Mononuclear cell (primary cell): ENCODE measurements at places on chromosomes 16 and 17. TPM values are rescaled to one million over a fixed set of nuclear protein-coding genes. Genes with fewer than 3 reads are reported as not detected.

The PRR35 gene
- 0.10 TPM for total RNA-seq

The ZFP3 gene
- total RNA-seq = 1.9 TPM

The TEKT1 gene
- total RNA-seq = not detected

The METTL16 gene
- total RNA-seq = 50.3 TPM

The TLCD1 gene
- not detected for total RNA-seq

The KRT24 gene
- not detected for total RNA-seq

The BTBD17 gene
- not detected for total RNA-seq

The ACAP1 gene
- total RNA-seq = 107 TPM

The EVPLL gene
- total RNA-seq = not detected

The KRT27 gene
- not detected for total RNA-seq

The NPIPB13 gene
- 12.1 TPM for total RNA-seq

The THRA gene
- total RNA-seq = 39.0 TPM

The NPTX1 gene
- under 0.01 TPM for total RNA-seq

The ADAP2 gene
- total RNA-seq = 20.8 TPM

The MYO15A gene
- 0.84 TPM for total RNA-seq

The TBC1D24 gene
- 2.1 TPM for total RNA-seq

The TCAP gene
- 1.0 TPM for total RNA-seq

The OR1F1 gene
- total RNA-seq = not detected

The AATK gene
- total RNA-seq = 2.0 TPM

The FBXO39 gene
- 0.73 TPM for total RNA-seq

The MYO15B gene
- total RNA-seq = 75.9 TPM

The ZSCAN10 gene
- total RNA-seq = under 0.01 TPM

The ARL5C gene
- total RNA-seq = not detected
